Bone marrow (tissue), 2 donors: ENCODE measurements at places on chromosomes 7 and 10.

- DNase-seq = no peak
These were observed 273.6 kb downstream of the SDHAF3 start for GRCh38 chr7:97390915-97391593.

DNA sequence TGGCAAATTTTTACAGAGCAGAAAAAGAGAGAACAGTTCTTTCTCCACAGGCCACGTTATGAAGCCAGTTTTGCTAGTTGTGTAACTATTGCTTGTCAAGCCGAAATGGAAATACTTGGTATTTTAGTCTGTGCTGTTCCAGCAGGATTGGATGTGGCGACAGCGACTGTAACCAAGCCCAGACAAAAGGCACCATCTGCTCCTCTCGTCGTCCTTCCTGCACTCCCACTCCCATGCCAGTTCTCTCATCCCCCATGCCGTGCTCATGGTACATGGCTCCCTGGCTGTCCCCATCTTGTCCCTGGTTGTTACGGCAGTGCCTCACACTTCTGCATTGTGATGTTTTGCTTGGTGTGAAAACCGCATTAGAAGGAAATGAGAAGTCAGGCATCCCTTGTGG is 185.7 kb upstream of the FZD8 start:
- DNase-seq = no peak

GRCh38 chr7:158500651-158501052 is 87.0 kb downstream of the PTPRN2 start:
- DNase-seq = no peak

GRCh38 chr10:1310271-1310789 is 254.1 kb downstream of the WDR37 start:
- no peak for DNase-seq

DNA sequence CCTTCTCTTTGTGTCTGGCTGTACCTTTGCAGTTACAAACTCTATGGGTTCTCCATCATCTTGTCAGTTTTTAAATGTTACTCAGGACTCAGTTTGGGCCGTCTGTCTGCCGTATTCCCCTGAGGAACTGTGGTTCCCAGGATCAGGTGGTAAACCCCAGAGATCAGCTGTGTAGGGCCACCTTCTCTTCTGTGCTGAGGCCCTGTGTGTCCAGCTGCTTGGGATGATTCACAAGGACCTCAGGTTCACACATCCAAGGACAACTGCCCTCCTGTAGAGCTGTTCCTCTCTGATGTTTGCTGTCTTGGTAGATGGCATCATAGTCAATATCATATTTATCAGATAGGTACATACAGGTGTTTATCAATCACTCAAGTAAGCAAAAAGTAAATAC is 24.5 kb downstream of the CUL1 start:
- DNase-seq = no peak

DNA sequence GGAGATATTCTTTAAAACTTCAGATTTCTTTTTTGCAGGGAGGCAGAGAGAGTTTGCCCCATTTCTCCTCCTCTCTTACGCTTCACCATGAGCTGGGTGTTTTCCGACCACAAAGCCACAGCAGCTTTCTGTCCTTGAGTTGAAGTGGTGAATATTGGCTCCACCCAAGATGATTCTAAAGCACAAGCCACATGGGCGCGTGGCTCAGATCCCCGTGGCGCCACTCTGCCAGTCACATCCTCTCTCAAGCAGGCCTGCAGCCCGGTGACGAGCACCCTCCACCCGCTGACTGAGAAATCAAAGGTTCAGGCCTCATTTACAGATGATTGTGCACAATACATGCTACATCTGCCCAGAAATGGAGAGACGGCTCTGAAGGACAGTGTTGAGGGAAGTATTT is 27.6 kb upstream of the RNF32 start:
- DNase-seq = no peak

GRCh38 chr7:8973601-8974000 is 540.2 kb downstream of the NXPH1 start:
- no peak for DNase-seq

DNA sequence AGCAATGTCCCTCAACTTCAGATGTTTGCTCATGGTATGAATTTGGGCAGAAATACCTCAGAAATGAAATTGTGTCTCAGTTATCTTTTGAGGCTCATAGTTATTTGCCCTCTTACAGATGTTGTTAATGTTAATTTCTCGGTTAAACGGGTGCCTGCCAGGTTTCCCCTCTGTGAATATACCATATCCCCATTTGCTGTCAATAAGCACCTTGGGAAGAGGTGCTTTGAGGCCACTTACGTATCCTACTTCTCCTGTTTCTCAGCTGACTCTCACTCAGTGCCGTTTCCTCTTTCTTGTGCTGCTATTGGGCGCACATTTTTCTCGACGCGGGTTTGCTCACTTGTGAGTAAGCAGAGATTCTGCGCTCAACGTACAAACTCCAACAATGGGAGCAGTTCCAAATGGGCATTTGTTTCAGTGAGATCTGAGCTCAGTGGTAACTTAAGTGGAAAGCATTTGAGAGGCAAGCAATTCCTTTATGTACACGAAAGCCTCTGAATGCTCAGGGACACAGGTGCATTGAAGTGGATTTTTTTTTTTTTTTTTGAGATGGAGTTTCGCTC is 34.8 kb upstream of the JAKMIP3 start:
- no peak for DNase-seq

DNA sequence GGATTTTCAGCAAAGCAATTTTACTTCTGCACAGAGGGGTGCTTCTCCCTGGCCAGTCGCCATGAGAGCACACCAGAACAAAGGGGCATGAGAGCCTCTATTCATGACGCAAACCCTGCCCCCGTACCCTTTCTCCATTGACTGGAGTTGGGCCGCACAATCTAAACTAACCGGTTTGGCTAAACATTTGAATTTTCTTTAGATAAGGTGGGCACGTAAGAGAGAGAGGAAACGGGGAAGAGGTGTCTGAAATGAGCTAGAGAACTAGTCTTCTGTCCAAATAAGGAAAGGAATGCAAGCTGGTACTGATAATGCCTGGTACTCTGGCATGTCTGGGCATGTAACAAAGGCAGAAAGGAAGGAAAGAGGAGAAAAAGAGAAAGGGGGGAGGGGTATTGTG is 13.2 kb upstream of the SCIN start:
- DNase-seq = no peak

DNA sequence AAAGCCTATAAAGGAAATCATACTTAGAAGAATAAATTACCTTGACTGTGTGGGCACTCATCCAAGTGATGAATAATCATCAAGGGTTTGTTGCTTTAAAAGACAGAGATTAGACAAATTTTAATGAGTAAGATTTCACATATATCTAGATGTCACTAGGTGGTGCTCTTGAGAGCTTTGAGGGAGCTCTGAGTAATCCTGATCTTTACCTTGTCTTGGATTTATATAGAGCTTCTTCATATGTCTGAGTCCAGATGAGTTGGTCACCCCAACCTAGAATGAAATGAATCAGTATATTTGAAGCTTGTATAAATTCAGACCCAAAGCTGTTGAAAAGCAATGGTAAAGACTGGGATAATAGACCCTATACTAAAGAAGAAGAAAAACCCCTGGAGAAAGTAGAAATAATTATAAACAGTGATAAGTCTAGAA is 3.7 kb downstream of the AGR2 start:
- DNase-seq = peak; percentile 71

DNA sequence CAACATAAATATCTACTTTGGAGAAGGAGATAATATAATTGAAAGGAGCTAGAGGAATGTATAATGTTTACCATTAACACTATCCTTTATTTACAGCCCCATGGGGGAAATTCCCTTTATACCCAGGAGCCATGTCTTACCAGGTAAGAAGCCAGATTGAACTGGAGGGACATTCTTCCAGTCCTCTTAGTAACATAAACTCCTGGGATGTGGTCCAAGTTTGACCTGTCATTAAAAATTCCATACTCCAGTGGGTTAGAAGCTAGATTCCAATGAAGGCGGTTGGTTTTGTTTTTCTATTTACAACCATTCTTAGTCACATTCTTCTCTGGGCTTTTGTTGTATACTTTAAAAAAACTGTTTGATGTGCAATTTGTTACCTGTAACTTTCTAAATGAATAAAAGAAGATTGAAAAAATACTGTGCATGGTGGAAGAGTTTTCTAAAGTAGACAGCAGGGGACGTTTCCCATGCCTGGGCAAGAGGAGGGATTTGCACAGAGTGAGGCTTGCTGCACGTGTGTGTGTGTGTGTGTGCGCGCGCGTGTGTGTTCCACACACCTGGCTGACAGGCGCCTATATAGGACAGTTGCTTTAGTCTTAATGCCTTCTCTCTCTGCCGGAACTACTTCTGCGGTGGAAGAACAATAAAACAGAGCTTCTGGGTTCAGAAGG is 2.0 kb downstream of the PLCE1 start:
- no peak for DNase-seq

GRCh38 chr10:85671530-85671929 is 695.1 kb downstream of the GRID1 start:
- no peak for DNase-seq

- DNase-seq = no peak
These were observed 1.3 kb downstream of the LIMK1 start for GRCh38 chr7:74084722-74085578.

DNA sequence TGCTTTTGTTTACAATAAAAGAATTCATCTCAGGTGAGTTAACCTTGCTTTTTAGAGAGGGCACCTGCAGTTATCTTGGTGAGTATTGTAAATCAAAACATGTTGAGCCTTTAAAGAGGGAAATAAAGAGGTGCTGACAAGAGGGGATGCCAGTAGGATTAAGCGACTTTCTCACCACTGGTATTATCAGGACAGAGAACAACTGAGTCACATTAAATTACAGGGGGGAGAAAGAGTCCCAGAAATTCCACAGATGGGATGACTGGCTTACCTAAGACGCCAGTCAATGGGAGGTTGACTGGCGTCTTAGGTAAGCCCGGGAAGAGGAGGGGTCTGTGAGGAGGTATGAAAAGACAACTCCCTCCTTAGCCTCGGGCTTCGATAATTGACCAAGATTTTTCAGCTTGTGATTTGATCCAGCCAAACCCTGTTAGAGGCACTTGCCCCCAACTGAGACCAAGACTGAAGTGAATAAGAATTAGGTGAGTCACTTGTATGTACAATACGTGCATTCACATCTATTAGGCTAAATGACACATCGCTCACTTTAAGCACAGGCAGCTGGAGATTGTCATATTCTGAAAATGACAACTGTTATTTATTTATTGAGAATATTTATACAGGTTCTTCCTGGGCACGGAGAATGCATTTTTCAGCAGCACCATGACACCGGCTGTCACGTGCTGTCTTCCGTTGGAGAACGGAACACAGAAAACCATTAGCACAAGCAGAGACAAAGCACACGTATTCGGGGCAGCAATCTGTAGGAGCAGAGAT is 117.6 kb downstream of the SEM1 start:
- no peak for DNase-seq

DNA sequence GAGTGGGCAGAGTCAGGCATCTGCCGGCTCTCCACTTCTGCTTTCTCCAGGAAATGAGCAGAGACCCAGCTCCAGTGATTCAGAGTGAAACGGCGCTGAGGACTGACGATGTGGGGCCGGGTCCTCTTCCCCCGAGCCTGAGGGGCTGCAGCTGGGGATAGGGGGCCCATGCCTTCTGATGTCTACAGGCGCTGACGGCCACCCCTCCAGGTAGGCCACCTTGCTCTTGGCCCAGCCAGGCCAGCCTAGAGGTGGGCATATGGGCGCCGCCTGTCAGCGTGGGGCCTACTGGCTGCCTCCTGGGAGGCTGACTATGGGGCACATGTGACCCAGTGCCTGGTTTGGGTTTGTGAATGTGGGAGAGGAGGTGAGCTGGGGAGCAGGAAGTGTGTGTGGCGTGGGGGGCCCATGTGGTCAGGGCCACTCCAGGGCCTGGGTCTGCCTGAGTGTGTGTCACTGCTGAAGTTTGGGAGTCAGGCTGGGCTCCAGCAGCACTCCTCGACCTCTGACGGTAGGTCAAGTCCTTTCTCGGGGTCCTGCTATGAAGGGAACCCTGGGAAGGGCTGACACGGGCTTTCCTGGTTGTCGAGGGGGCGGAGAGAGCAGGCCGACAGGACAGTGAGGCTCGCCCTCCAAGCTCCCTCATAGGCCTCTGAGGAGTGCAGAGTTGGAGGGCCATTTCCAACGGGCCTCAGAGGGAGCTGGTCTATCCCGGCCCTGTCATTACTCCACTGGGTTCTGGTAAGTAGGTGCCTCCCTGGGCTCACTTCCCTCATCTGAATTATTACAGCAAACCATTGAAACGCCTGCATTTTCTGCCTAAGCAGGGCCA is at the start of gene WDFY4:
TSS of gene WDFY4 (plus strand) at position 82 of the 832 bp plus-strand sequence. CDS start 24,860 bp downstream, outside the sequence.
- peak; percentile 79 for DNase-seq

- no peak for DNase-seq
These were observed 168.0 kb upstream of the PHYHIPL start for GRCh38 chr10:59008452-59008851.

GRCh38 chr7:78130446-78131215 is 332.1 kb downstream of the PHTF2 start:
- DNase-seq = no peak

- no peak for DNase-seq
These were observed at the start of gene GPER1 for GRCh38 chr7:1087952-1088920. GPER1 (plus strand) TSS chr7:1088113; CDS start chr7:1091729, 3,616 bp downstream.

DNA sequence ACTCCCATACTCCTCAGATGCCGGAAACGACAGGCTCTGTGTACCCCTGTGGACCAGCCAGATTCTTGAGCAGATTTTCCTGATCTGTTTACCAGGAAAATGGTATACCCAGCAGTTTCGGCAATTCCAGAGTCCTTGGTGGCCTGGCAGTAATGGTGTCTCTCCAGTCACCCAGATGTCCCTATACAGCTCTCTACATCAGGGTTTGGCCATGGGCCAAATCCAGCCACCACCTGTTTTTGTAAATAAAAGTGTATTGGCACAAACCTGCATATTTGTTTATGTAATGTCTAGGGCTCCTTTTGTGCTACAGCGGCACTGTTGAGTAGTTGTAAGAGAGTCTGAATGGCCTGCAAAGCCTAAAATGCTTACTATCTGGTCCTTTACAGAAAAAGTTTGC is 491.3 kb downstream of the RPS24 start:
- DNase-seq = no peak

DNA sequence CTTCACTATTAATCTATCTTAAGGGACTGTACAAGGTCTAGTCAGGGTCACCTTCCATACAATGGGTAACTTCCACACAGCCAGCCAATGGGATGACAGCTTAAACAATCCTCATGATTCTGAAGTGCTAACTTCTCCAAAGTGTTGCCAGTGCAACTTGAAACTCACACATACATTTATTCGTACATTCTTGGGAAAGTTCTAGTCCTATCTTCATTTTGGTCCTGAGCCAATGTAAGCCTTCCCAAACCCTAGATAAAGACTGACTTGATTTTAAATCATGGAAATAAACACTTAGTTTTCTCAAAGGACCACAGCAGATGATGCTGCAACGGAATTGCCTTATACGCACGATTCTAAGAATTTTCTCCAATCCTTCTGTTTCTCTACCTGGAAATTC is 117.5 kb upstream of the COL1A2 start:
- DNase-seq = no peak

GRCh38 chr10:49365275-49365674 is 30.6 kb downstream of the DRGX start:
- no peak for DNase-seq
